Diencephalon (tissue), 1 donor: ENCODE measurements at places on chromosomes 7 and 10. TPM values are rescaled to one million over a fixed set of nuclear protein-coding genes. Genes with fewer than 3 reads are reported as not detected.

ELMO1 gene
- total RNA-seq = 84.7 TPM

NEUROG3 gene
- not detected for total RNA-seq

SLC39A12 gene
- total RNA-seq = 20.1 TPM

PLEKHA1 gene
- 56.5 TPM for total RNA-seq

PROSER2 gene
- total RNA-seq = 0.92 TPM

RET gene
- total RNA-seq = 11.3 TPM

HOXA6 gene
- not detected for total RNA-seq

ERV3-1 gene
- 27.2 TPM for total RNA-seq
